ENCODE measurements at places on chromosomes 1 and 21. TPM values are rescaled to one million over a fixed set of nuclear protein-coding genes. Genes with fewer than 3 reads are reported as not detected.

Gene FAM72B
- 0.12 TPM for total RNA-seq

Gene AMIGO1
- 1.4 TPM for total RNA-seq

Gene FAM163A
- total RNA-seq, result not detected

Gene ZNF697
- total RNA-seq, result 8.0 TPM

Gene MSH4
- not detected for total RNA-seq

Gene KCNH1
- total RNA-seq, result not detected

Gene ADORA1
- total RNA-seq, result 11.3 TPM

Gene TLCD4
- total RNA-seq, result 0.78 TPM

Gene NBPF4
- not detected for total RNA-seq

Gene SYCP1
- total RNA-seq, result not detected

Gene MTARC2
- 11.8 TPM for total RNA-seq

Gene IFI44L
- 21.1 TPM for total RNA-seq

Gene FMOD
- total RNA-seq, result 29.1 TPM

Gene CORT
- total RNA-seq, result not detected

Gene KIF17
- total RNA-seq, result 0.44 TPM

Gene RPE65
- not detected for total RNA-seq

Gene OR6K3
- not detected for total RNA-seq

Gene KLHDC8A
- 2.9 TPM for total RNA-seq

Gene FCRL3
- total RNA-seq, result not detected

Gene B3GALT5
- not detected for total RNA-seq

Gene YOD1
- 3.4 TPM for total RNA-seq

Gene OVAAL
- total RNA-seq, result not detected

Gene RASSF5
- total RNA-seq, result 8.2 TPM
